Iris pigment epithelial cell (primary cell): ENCODE measurements at places on chromosomes 12 and 14.
A peak's percentile ranks its signal among the peaks of the same experiment; 100 is the strongest.

DNA sequence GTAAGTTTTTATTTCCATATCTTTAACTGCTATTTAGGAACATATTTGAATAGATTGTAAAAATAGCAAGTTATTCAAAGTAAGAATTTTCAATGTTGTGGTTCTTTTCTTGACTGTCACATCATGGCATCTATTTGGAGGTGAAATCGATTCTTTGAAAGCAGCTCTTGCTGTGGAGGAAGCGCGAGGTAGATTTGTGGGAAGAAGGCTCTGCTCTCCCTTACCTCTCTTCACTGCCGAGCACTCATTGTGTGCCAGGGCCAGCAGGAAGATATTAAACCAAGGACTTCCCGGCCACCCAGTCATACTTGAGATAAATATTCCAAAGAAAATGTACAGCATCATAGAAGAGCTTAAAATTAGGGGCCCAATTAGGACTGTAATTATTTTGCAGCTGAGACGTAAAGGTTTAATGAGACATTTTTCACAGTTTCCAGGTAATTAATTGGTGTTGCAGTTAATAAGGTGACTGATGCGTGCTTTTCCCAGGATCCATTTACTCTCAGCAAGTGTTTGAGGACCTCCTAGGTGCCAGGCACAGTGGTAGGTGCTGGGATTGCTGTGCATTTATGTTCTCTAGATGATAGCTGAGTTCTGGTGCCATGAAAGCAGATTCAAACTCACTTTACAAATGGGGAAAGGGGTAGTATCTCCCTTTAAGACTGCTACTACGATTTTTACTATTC, 89.2 kb upstream of the DYNC1H1 start:
- DNase-seq = no peak

GRCh38 chr12:107670999-107671643, 14.5 kb upstream of the PWP1 start:
- peak; percentile 41 for DNase-seq

DNA sequence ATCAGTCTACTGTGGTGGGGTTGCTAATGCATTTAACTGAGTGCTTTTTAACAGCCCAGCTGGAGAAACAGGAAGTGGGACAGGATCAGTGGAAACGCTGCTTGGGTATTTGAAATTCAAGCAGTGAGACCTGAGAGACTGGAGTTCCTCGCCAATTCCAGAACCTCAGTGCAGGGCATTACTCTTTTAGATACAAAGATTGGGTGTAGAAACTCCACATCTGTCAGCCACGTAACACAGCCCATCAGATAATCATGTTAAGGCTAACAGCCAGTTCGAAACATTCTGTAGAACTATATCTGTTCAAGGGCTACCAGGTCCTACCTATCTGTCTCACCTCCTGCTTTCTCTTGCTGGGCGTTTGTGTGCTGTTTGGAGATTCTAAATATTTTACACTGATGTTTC, 45.5 kb downstream of the RAD52 start:
- DNase-seq = no peak

GRCh38 chr12:51077930-51078329, 5.5 kb downstream of the CSRNP2 start:
- peak; percentile 60 for DNase-seq

DNA sequence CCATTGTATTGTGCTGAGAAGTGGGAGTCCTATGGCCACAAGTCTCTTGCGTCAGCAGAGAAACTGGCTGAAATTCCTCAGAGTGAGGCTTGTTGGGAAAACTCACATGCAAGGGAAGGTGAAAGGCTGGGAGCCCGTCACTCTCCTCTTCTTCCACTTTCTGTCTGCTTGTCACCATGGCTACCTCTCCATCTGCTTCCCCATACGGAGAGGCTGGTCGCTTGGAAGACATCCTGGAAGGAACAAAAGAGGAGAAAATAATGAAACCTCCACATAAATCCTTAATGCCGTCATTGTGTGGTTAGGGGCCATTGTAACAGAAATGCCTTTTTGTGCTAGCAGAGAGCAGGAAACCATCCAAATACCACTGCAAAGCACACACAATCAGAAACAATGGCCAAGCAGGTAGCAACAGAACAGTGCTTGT, 53.7 kb downstream of the SOX5 start:
- no peak for DNase-seq

DNA sequence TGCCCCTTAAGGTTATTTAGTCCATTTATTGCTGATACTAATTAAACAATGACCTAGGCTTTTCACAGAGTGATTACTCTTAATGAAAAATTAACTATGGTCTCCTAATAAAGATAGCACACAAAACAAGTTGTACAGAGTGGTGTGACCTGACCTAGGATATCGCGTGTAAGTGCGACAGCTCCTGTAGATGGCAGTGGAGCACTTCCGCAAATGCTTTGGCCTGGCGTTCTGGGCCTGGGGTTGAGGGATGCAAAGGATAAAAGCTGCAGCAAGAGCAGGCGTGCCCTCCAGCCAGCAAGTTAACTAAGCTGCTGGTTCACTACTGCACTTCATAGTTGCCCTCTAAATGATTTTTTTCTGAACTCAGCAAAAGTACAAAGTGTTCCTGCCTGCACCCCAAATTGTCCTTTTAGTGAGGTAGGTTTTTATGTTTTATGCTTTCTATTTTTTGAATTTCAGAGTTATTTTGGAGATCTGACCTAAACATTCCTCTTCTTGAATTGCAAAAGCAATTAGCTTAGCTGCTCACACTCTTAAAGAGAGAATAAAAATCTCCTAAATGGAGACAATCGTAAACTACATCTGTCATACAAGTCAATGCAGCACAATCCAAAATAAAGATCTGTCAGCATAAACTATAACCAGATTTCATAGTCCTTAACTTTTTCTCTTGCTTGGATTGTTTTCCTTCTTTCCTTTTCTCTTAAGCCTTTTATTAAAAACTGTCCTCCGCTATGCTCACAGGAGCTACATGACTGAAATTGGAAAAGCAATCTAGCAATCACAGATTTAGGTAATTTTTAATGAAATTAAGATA, 379.6 kb downstream of the LRIG3 start:
- peak; percentile 90 for DNase-seq

DNA sequence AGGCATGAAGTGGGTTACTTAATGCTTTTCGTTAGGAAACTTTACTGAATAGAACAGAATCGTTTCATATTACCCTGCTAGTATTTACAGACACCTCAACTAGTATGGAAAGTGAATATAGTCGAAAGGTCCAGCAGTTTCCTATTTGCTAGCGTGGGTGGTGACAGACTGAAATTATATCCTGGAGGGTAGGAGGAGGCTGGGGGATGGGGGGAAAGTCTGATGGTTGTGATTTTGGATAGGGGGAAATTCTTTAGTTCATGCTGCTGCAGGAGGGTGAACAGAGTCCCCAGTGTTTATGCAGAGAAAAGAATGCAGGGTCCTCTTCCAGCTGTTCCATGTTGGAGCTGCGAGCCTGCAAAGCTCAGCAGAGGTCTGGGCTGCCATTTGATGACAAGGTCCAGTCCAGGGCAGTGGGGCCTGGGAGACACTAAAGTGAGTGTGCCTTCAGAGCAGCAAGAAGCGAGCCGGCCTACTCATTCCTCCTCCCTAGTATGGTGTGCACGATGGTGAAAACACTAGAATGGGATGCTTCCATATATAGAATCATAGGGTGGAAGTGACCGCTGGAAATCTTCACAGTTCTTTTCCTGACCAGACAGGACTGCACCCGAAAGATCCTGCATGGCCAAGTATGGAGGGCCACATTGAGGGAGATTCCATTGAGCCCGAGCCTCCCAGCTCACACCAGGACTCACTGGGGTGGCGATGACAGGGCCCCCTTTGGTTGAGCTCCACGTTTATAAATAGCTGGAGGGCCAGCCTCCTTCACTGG, 2.1 kb downstream of the SAMD4A start:
- peak; percentile 56 for DNase-seq

GRCh38 chr12:5485454-5485853, 53.5 kb downstream of the NTF3 start:
- no peak for DNase-seq

DNA sequence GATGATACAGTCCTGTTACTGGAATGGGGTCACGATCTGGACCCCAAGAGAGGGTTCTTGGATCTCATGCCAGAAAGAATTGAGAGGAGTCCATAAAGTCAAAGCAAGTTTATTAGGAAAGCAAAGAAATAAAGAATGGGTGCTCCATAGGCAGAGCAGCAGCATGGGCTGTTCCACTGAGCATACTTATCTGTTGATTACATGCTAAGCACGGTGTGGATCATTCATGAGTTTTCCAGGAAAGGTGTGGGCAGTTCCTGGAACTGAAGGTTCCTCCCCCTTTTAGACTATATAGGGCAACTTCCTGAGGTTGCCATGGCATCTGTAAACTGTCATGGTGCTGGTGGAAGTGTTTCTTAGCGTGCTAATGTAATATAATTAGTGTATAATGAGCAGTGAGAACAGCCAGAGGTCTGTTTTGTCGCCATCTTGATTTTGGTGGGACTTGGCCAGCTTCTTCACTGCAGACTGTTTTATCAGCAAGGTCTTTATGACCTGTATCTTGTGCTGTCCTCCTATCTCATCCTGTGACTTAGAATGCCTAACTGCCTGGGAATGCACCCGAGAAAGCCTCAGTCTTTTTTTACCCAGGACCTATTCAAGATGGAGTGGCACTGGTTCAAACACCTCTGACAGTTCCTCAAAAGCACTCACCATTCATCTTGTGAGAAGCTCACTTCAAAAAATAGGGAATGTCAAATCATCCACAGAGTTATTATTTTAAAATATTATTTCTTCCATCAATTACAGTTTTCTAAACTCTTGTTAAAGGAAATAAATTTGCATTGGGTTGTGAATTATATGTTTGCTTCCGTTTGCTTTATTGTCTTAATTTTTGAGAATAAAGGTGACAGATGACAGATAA, 1358.8 kb upstream of the TMEM132C start:
- DNase-seq = no peak

DNA sequence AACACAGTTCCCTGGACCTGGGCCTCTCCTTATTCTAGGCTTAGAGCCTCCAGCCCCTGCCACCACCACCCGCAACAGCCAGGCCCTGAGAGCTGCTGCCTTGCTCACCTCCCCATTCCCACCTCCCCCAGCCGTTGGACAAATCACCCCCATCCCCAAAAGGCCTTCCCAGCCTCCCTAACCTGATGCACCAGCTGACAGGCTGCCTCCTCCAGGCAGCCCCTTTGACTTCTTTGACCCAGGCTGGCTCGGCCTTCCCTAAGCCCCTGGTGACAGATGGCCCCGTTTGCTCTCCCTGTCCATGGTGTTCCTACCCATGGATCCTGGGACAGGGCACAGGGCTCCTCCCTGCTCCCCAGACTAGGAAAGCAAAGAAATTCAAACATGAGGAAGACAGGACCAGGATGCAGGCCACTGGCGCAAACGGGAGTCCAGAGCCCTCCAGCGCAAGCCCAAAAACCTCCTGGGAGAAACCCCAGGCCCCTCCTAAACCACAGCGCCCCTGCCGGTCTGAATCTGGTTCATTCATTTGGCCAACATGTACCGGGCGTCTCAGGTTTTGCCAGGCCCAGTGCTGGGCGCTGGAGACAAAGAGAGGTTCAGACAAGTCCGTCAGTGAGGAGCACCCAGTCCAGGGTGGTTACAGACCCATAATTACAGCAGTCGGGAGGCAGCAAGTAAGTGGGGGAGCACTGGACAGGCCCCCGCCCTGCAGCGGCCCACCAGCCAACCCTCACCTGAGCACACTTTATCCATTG, 2.4 kb downstream of the AKT1 start:
- no peak for DNase-seq

- DNase-seq = no peak
Measured at GRCh38 chr14:102318781-102319276, 717 bp upstream of the ZNF839 start.

GRCh38 chr12:48219631-48220030, 16.5 kb upstream of the OR10AD1 start:
- DNase-seq = no peak

DNA sequence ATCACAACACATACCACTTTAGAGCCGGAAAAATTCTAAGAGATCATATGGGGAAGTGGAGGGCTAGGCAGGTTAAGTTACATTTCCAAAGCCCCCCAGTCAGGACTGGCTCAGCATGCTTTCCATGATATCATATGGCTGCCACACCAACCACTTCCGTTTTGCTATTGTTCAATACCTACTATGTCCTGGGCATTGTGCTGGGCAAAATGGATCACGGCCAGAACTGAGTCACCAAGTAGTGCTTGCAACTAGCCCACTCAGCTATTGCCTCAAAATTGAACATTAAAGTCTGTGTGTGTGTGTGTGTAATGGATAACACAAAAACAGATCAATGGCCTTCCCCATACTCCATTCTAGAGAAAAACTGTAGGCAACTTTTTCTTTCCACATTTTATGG, 22.7 kb downstream of the WIF1 start:
- DNase-seq = no peak

DNA sequence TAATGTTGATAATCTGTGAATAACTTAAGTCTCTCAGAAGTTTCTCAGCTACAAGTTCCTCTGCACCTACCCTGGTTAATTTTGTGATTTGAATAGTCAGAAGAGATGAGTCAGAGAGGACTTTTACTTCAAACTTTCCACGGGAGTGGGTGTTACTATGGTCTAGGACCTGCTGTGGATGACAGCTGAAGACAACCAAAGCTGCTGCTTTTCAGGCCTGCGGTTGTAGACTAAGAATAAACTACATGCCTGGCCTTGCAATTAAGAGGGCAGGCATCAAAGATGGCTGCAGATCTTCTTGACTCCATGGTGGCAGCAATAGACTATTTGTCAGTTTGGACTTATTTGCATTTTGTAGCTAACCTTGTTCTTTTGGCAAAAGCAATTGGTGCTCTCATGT, 227.1 kb upstream of the KRR1 start:
- DNase-seq = peak; percentile 35

DNA sequence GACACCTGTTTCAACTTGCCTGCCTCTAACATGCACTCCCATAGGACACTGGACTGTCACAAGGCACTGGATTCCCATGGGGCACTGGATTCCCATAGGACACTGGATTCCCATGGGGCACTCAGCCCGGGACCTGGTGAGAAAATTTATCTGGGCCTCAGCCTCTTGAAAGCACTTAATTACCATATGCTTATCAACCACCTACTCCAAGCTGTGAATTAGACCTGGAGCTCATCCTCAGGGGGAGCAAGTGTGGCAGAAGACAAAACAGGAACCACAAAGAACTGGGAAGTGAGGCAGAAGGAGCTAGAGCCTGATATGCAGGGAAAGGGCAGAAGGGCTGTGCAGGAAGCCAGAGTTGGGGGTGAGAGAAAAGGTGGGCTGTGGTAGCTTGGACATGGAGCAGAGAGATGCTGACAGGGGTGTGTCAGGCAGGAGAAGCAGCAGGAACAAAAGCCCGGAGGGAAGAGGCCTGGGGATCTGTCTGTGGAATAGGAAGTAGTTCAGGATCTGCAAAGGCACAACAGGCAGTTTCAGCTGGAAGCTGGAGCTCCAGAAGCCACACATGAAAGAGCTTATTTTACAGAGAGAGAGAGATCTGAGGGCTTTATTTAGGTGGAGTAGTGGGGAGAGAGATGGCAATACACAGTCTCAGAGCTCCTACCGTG, 3.1 kb downstream of the KRT82 start:
- no peak for DNase-seq
